ENCODE measurements at places on chromosomes 5 and 9. TPM values are rescaled to one million over a fixed set of nuclear protein-coding genes. Genes with fewer than 3 reads are reported as not detected.
A peak's percentile ranks its signal among the peaks of the same experiment; 100 is the strongest.

DNA sequence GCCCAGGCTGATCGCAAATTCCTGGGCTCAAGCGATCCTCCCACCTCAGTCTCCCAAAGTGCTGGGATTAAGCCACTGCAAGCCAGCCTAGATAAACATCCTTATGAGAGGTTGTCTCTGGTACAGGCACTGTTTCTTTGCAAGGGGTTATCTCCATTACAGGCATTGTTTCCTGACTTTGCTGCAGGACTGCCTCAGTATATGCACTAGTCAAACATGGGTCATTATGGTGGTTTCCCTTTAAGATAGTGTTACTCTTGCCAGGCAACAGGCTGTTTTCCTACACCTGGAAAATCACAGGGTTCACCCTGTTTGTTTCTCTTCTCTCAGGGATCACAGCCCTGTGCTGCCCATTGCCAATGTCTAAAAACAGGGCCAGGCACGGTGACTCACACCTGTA is 7.8 kb upstream of the CLTB start:
- H3K27me3 ChIP-seq = peaks cover 3% of the 10 kb centered on the region
- H3K4me1 ChIP-seq = no peaks in the 10 kb centered on the region

- peak overlapping the region; percentile 57 for H3K27ac ChIP-seq
- peak; percentile 41 for DNase-seq
- H3K4me1 ChIP-seq = peaks cover 3% of the 10 kb centered on the region
- H3K36me3 ChIP-seq = peaks cover 20% of the 10 kb centered on the region
Measured at GRCh38 chr9:134025606-134026541, 593 bp downstream of the BRD3OS start.

GRCh38 chr5:127707209-127707608 is 4.0 kb downstream of the CCDC192 start:
- DNase-seq = no peak
- H3K4me3 ChIP-seq = no peak overlapping the region
- peaks cover 2% of the 10 kb centered on the region for H3K27me3 ChIP-seq
- no peaks in the 10 kb centered on the region for H3K36me3 ChIP-seq
- H3K4me1 ChIP-seq = peaks cover 3% of the 10 kb centered on the region
- no peak overlapping the region for H3K27ac ChIP-seq

DNA sequence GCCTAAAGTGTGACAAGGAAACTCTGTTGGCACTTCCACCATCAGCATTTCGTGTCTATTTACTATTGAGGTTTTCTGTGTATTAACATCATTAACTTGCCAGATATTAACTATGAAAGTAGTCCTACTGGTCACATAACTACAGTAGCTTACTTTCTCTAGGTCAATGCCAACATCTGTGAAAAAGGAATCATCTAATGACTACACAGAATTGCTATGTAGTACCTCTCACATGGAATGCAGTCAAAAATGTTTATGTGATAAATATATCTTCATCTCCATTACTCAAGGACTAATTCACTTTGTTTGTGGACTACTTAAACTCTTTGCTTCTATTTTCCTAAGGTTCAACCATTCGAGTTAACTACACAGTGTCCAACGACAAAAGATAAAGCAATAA is 2.1 kb downstream of the SCAI start:
- DNase-seq = peak; percentile 62
- H3K36me3 ChIP-seq = no peaks in the 10 kb centered on the region
- H3K4me3 ChIP-seq = no peak overlapping the region
- no peaks in the 10 kb centered on the region for H3K27me3 ChIP-seq

GRCh38 chr9:18184401-18184800 is 289.6 kb upstream of the ADAMTSL1 start:
- DNase-seq = no peak
- no peak overlapping the region for H3K27ac ChIP-seq
- no peak overlapping the region for H3K4me3 ChIP-seq
- no peaks in the 10 kb centered on the region for H3K4me1 ChIP-seq
- no peaks in the 10 kb centered on the region for H3K36me3 ChIP-seq

GRCh38 chr9:116737152-116737546 is 50.0 kb downstream of the TRIM32 start:
- no peaks in the 10 kb centered on the region for H3K36me3 ChIP-seq
- no peaks in the 10 kb centered on the region for H3K4me1 ChIP-seq
- H3K4me3 ChIP-seq = no peak overlapping the region
- peak; percentile 66 for DNase-seq
- H3K27me3 ChIP-seq = peaks cover 5% of the 10 kb centered on the region

- no peaks in the 10 kb centered on the region for H3K36me3 ChIP-seq
- no peak for DNase-seq
- no peaks in the 10 kb centered on the region for H3K4me1 ChIP-seq
- no peak overlapping the region for H3K27ac ChIP-seq
- H3K27me3 ChIP-seq = no peaks in the 10 kb centered on the region
Measured at GRCh38 chr5:37825334-37825915, 14.4 kb downstream of the GDNF start.

Gene MARCHF3
- 11.2 TPM for polyA plus RNA-seq

Gene SNAPC4
- 7.6 TPM for polyA plus RNA-seq

- H3K4me1 ChIP-seq = peaks cover 22% of the 10 kb centered on the region
- H3K27me3 ChIP-seq = no peaks in the 10 kb centered on the region
- no peak overlapping the region for H3K4me3 ChIP-seq
- peak overlapping the region; percentile 5 for H3K27ac ChIP-seq
- peak; percentile 82 for DNase-seq
- H3K36me3 ChIP-seq = no peaks in the 10 kb centered on the region
Measured at GRCh38 chr9:113558632-113559502, 95.3 kb downstream of the RGS3 start.

Gene CYLC2
- polyA plus RNA-seq = not detected

- H3K4me3 ChIP-seq = no peak overlapping the region
- H3K36me3 ChIP-seq = no peaks in the 10 kb centered on the region
- no peak for DNase-seq
- no peaks in the 10 kb centered on the region for H3K27me3 ChIP-seq
- no peak overlapping the region for H3K27ac ChIP-seq
- H3K4me1 ChIP-seq = peaks cover under 1% of the 10 kb centered on the region
Measured at GRCh38 chr5:67262206-67262605, 65.6 kb upstream of the CD180 start.

- no peaks in the 10 kb centered on the region for H3K27me3 ChIP-seq
- H3K27ac ChIP-seq = no peak overlapping the region
- H3K4me1 ChIP-seq = no peaks in the 10 kb centered on the region
- H3K36me3 ChIP-seq = no peaks in the 10 kb centered on the region
Measured at GRCh38 chr5:164265566-164265965, 760.1 kb downstream of the MAT2B start.

DNA sequence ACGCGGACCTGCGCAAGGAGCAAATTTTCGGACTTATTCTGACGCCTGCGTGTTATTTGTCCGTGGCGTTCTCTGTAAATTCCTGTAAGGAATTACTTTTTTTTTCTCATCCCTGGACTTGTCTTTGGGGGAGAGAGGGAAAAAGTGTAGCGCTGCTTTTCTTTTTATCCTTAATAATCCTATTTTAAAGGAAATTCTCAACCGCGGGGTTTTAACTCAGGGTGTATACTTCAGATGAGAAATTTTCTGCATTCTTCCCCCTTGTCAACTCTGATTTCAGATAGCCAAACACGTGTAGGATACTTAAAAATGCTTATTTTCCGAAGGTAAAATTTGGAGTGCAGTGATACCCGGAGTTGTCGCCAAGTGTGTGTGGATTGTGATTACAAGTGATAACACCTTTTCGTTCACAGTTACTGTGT is 853 bp downstream of the DCP2 start:
- peaks cover 2% of the 10 kb centered on the region for H3K4me1 ChIP-seq
- DNase-seq = no peak
- H3K36me3 ChIP-seq = no peaks in the 10 kb centered on the region
- peak overlapping the region; percentile 66 for H3K4me3 ChIP-seq
- no peaks in the 10 kb centered on the region for H3K27me3 ChIP-seq

- H3K36me3 ChIP-seq = no peaks in the 10 kb centered on the region
- H3K27me3 ChIP-seq = peaks cover 48% of the 10 kb centered on the region
- no peak overlapping the region for H3K27ac ChIP-seq
- no peak overlapping the region for H3K4me3 ChIP-seq
Measured at GRCh38 chr9:126309427-126310189, 17.0 kb upstream of the MVB12B start.

DNA sequence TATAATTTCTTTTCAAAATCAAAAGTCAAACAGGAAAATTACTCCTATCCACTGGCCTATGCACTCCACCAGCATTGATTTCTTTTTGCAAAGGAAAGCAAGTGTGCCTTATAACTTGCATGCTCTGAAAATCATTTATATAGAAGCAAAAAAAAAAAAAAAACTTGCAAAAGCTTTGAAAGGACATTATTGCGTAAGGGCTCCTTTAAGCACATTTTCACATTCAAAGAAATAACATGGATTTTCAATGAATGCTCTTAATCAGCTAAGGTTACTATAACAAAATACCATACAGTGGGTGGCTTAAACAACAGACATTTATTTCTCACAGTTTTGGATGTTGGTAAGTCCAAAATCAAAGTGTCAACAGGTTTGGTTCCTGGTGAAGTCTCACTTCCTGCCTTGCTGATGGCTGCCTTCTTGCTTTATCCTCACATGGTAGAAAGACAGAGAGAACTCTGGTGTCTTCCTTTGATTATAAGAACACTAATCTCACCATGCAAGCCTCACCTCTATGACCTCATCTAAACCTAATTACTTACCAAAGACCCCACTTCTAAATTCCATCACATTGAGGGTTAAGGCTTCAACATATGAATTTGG is 755.2 kb upstream of the CDH10 start:
- DNase-seq = no peak
- no peak overlapping the region for H3K4me3 ChIP-seq
- H3K36me3 ChIP-seq = no peaks in the 10 kb centered on the region
- H3K27ac ChIP-seq = no peak overlapping the region
- H3K4me1 ChIP-seq = no peaks in the 10 kb centered on the region

Gene ADRB2
- 2.7 TPM for polyA plus RNA-seq

Gene SPATA31E1
- 0.04 TPM for polyA plus RNA-seq

DNA sequence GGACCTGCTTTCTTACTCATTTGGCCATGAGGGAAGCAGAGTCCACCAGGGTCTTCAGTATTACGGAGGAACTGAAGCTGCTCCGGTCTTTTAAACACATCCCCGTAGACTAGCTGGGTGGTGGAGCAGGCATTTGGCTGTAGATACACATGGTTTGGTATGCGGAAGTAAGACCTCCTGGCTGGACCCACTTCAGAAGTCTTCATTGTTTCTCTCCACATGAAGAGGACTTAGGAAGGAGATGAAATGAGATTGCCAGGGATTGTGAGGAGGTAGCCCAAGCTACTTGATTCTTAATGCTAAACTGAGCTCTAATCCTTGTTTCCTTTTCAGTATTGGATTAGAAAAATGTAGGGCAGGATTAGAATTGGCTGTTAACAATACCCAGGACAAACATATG is 32.9 kb downstream of the STXBP1 start:
- no peak overlapping the region for H3K4me3 ChIP-seq
- H3K36me3 ChIP-seq = no peaks in the 10 kb centered on the region
- no peaks in the 10 kb centered on the region for H3K4me1 ChIP-seq

GRCh38 chr9:9045572-9045971 is 1246.0 kb upstream of the DMAC1 start:
- no peaks in the 10 kb centered on the region for H3K27me3 ChIP-seq
- no peaks in the 10 kb centered on the region for H3K36me3 ChIP-seq
- no peak for DNase-seq
- no peaks in the 10 kb centered on the region for H3K4me1 ChIP-seq

Gene ARSI
- polyA plus RNA-seq = 15.5 TPM
